Activated CD8-positive, alpha-beta memory T cell treated with anti-CD3 and anti-CD28 coated beads for 1 hour (primary cell): ENCODE measurements at places on chromosomes 4 and X.

GRCh38 chr4:140717313-140717712, 38.9 kb downstream of the TBC1D9 start:
- no peak for DNase-seq

GRCh38 chr4:70183168-70183939, 12.2 kb upstream of the ODAM start:
- DNase-seq, result no peak

DNA sequence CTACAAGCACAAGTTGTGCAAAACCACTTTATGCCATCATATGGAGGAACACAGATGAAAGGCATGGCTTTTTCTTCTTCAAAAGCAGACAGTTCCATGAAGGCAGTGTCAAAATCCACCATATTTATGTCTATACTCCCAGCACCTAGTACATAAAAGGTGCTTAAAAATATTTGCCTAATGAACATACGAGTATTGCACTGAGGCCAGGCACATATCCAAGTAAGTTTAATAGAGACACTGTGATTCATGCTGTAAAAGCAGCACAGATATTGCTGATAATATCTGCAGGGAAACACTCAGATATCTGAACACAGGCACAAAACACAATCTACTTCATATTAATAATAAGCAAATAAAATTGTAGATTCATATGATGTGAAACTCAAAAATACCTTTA, 48.1 kb upstream of the CXCL8 start:
- DNase-seq, result no peak

- no peak for DNase-seq
Observed at GRCh38 chr4:103915224-103915869, 195.6 kb upstream of the TACR3 start.

- no peak for DNase-seq
Observed at GRCh38 chr4:57116245-57116644, 6.1 kb upstream of the IGFBP7 start.
